ENCODE measurements at places on chromosomes 2 and 18. TPM values are rescaled to one million over a fixed set of nuclear protein-coding genes. Genes with fewer than 3 reads are reported as not detected.

Gene HOXD13
- total RNA-seq: not detected

DNA sequence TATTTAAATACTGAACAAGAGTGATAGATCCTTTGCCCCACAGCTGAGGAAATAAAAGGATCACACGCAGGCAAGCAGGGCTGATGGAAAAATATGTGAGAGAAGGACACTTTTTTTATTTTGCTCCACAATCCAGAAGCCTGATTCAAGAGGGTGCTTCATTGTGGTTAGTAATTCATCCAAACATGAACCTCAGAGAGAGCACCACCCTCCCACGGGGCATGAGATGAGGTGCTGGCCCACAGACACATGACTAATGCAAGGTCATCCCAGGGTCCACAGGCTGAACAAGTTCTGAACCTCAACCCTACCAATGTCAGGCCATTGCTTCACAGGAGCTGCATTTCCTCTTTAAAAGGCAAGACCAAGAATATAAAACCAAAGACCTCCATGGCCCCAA lies 239.6 kb downstream of the MREG start:
- no peaks in the 10 kb centered on the region for H3K36me3 ChIP-seq
- peaks cover 5% of the 10 kb centered on the region for H3K4me1 ChIP-seq
- no peak for DNase-seq

Gene ITGB1BP1
- 50.1 TPM for total RNA-seq

DNA sequence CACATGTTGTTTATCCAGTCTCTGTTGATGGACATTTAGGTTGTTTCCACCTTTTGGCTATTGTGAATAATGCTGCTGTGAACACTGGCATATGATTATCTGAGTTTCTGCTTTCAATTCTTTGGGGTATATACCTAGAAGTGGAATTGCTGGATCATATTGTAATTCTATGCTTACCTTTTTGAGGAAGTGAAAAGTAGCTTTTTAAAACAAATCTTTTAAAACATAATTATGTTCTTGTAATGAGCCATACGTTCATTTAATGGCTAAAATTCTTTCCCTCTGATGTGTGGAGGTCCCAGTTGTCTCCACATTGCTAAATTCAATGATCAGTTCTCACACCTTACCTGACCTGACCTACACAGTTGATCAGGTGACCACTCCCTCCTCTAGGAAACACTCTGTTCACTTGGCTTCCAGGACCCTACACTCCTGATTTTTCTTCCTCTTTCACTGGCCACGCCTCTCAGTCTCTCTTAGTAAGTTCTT lies 27.8 kb upstream of the SERTAD2 start:
- H3K27me3 ChIP-seq: no peaks in the 10 kb centered on the region
- H3K27ac ChIP-seq: no peak overlapping the region
- no peaks in the 10 kb centered on the region for H3K36me3 ChIP-seq
- H3K4me1 ChIP-seq: peaks cover 3% of the 10 kb centered on the region
- no peak overlapping the region for H3K4me3 ChIP-seq

Gene IL1RN
- total RNA-seq: not detected

DNA sequence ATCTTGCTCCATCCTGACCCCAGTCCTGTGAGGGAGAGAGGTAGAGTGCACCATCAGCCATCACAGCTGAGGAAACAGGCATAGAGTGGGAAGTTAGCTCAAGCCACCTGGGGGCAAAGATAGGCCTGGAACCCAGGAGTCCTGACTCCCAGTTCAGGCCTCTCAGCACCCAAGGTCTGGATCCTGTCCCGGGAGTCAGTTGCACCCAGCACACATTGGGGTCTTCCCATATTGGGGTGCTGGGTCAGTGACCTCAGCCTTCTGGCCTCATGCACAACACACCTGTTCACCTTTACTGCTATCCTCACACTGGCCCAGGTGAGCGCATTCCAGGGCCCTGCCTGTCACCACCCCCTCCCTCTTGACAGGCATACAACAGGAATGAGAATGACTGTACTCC lies 24.7 kb downstream of the ST8SIA5 start:
- no peak overlapping the region for H3K4me3 ChIP-seq
- H3K36me3 ChIP-seq: no peaks in the 10 kb centered on the region
- no peak for DNase-seq

DNA sequence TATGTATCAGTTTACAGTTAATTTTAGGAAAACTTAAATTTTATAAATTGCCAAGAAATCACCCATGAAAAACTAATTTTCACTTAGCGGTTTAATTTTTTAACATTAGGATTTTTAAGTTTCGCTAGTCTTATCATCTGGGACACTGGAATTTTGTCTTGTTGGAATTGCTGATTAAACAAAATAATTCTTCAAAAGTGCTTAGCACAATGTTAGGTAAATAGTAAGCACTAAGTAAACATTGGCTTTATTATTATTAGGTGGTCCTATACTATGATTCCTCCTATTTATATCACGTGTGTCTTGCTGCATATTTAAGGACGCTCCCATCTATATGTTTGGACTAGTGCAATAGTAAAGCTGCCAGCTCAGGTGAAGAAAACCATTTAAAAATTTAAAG lies 54.6 kb upstream of the MAP4K3 start:
- no peak overlapping the region for H3K4me3 ChIP-seq
- H3K4me1 ChIP-seq: peaks cover 2% of the 10 kb centered on the region
